ENCODE measurements at places on chromosomes 12 and 14.

- no peak for DNase-seq
Measured at GRCh38 chr12:26818636-26819035, 14.4 kb downstream of the ITPR2 start.

DNA sequence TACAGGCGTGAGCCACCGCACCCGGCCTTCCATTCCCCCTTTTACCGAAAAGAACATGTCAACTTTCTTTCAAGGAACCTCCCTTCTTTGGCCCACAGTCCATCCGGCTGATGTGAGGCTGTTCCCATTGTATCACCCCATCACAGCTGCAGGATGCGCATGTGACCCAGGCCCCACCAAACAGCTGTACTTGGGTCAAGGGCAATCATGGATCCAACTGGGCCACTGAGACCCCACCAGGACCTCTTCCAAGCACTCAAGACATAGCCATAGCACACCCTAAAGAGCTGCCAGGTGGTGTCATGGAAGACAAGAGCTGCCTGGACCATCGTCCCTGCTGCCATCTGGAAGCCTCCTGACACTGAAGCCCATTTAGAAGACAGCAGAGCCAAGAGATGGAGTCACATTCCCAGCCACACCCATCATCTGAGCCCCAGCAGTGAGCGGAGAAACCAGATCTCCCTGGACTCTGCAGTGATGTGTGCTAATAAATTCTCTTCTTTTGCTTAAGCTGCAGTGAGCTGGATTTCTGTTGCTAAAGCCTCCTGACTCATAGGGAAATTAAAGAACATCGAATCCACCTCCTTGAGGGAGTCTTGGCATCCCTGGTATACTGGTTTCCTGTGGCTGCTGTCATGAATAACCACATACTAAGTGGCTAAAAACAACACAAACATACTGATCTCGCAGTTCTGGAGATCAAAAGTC is 105.6 kb downstream of the KSR2 start:
- no peak for DNase-seq

DNA sequence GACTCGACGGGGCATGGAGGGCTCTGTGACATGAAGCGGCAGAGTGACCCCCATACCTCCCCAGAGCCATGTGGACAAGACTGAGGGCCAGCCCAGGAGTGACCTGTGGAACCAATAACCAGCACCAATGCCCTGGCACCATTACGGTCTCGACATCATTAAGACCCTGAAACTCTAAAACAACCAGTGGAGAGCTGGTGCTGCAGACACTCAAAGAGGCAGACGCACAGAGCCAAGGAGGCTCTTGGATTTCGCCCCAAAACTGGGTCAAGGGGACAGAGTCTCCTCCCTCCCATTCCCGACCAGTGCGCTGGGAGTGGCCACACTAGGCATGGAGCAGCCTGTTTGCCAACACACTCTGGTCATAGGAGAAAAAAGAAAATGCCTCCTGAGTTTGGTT is 41.6 kb upstream of the VASH1 start:
- no peak for DNase-seq

GRCh38 chr12:54259194-54260011 is 20.5 kb downstream of the CBX5 start:
- DNase-seq = no peak

- no peak for DNase-seq
Measured at GRCh38 chr14:55038708-55039107, 11.7 kb downstream of the SOCS4 start.

Measured in activated CD8-positive, alpha-beta memory T cell treated with anti-CD3 and anti-CD28 coated beads for 4 hours (primary cell).